GM19239 (cell line): ENCODE measurements at places on chromosomes 12 and 14.

- DNase-seq: no peak
These were observed 17.8 kb upstream of the PDE3A start for GRCh38 chr12:20350495-20350894.

- no peak for DNase-seq
These were observed 5.0 kb downstream of the TBX5 start for GRCh38 chr12:114400925-114401324.

DNA sequence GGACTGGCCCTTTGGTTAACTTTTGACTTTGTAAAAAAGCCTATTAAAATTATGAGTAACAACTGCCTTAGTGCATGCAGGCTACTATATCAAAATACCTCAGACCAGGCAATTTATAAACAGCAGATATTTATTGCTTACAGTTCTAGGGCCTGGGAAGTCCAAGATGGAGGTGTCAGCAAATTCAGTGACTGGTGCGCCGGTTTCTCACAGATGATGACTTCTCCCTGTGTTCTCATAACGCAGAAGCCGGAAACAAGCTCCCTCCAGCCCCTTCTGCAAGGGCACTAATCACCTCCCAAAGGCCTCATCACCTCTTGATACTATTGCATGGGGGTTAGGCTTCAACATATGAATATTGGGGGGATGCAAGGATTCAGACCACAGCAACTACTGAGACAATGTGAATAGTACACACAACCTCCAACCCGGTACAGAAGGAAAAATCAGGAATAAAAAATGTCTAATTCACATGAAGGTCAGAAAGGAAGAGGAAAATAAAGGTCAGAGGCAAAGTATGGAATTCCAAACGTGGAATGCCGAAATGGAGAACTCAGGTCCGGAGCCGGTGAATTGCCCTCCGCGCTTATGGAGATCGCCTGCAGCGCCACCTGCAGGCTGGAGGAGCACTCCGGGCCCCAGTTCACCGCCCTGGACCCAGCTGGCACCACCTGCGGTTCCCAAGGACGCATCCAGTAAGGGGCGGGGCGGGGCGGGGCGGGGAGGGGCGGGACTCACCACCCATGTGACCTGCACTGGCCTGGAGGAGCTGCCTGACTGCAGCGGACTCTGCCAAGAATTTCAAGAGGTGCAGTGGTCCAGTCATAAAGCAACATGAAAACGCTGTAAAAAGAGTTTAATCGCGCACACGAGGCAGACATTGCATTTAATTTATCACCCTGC, 203.4 kb downstream of the KIF26A start:
- DNase-seq: no peak

- DNase-seq: no peak
These were observed 9.6 kb downstream of the ISM2 start for GRCh38 chr14:77489041-77489440.

- DNase-seq: no peak
These were observed 277.4 kb downstream of the BCL11B start for GRCh38 chr14:98994561-98994960.

DNA sequence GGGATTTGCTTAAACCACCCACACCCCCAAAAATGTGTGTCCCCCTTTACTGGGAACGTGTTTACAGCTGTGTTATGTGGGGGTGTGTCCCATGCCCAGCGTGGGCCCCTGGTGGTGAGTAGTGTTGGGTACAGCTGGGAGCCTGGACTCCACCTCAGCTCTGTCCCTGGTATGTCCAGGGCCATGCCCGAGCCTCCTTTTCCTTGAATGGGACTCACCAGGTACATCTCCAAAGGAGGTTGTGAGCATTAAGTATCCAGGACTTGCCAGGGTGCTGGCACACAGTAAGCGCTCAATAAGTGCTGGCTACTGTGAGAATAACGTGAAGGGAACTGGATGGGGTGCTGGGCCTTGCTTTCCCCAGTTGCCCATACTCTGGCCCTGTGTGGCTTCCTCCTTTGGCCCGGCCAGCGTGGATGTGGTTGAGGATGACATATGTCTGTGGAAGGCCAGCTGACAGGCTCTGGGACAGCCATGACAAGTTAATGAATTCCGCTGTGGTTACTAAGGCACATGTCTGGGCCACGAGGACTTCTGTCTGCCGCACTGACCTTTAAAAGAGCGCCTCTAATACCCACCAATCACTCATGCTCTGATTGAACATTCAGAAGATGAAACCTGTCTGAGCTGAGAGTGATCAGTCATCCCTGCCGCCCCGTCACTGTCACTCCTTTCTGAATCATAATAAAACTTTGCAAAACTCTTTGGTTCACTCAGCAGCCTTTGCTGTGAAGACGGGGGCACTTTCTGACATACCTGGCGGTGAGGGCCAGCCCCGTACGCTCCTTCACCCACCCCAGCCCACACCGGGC, 74.7 kb downstream of the DIO3 start:
- DNase-seq: no peak

- DNase-seq: peak; percentile 87
These were observed 1.8 kb downstream of the SMIM41 start for GRCh38 chr12:52081263-52081733.

DNA sequence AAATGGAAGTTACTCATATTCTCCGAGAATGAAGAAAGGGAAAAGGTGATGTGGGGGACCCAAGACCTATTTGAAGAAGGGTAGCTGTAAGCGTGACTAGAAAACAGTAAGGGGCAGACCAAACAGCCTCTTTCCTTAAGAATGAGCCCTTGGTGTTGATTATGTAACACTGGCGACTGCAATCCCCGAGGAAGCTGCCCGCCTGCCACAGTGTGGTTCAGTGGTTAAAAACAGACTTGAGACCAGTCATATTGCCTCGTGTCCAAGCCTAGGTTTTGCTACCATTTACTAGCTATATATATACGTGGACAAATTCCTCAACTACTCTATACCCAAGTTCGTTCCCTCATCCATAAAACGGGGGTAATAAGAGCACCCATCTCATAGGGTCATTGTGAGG, 49.1 kb downstream of the SSPN start:
- no peak for DNase-seq

GRCh38 chr14:24068711-24069410, 2.5 kb upstream of the CPNE6 start:
- no peak for DNase-seq

- peak; percentile 42 for DNase-seq
These were observed 18.5 kb downstream of the PPP2R5E start for GRCh38 chr14:63524537-63525155.

- no peak for DNase-seq
These were observed 1.1 kb downstream of the IFNG start for GRCh38 chr12:68158432-68158831.

DNA sequence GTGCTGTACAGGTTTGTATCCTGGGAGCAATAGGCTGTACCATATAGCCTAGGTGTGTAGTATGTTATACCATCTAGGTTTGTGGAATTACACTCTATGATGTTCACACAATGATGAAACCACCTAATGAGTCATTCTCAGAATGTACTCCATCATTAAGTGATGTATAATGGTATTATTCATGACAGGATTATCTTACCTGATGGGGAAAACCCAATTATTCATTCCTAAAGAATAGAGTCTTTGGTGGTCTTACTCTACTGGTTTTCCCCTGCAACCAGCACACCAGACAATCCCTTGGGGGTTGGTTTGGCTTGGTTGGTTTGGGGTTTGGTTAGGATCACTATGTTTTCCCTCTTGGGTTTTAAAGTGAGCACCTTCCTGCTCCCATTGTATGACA, 12.6 kb upstream of the OR10P1 start:
- DNase-seq: no peak

DNA sequence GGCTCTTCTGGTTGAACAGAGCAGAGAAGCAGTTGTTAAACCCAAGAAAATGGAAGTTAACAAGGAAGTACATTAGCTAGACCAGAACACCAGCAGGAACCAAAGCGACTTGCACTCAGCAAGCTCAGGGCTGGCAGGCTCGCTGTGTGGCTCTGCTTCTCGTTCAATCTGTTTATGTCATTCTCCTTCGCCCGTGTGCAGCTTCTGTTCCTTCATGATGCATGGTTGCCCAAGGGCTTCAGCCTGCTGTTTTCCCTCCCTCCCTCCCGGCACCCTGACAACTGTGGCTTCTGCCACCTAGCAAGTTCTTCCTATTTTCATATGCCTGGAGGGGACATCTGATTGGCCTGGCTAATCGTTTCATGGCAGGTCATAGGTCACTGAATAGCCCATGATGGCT, 25.3 kb downstream of the PIGH start:
- DNase-seq: no peak

DNA sequence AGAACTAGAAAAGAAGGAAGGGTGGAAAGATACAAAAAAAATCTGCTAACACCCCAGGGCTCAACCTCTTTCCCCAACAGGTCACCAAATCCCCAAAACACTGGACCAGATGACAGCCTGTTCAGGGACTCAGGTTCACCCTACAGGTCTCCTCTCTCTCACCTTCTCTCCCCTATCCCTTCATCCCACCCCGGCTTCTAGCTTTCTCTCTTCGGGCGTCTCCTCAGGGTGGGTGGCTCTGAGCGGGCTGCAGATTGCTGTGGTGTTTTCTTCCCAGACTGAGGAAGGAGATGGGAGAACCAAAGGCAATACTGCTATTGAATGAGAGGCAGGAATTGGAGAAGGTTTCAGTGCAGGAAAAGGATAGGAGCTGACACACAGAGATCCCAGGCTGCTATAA, 39.3 kb downstream of the ANO2 start:
- DNase-seq: no peak

GRCh38 chr14:89325299-89325883, 91.6 kb downstream of the FOXN3 start:
- no peak for DNase-seq

GRCh38 chr12:2857021-2857431, at the start of gene TEX52:
Gene TEX52 (minus strand): TSS chr12:2857039. CDS start chr12:2857026, 13 bp downstream.
- DNase-seq: no peak

GRCh38 chr14:50520947-50521815, 11.2 kb downstream of the MAP4K5 start:
- no peak for DNase-seq

DNA sequence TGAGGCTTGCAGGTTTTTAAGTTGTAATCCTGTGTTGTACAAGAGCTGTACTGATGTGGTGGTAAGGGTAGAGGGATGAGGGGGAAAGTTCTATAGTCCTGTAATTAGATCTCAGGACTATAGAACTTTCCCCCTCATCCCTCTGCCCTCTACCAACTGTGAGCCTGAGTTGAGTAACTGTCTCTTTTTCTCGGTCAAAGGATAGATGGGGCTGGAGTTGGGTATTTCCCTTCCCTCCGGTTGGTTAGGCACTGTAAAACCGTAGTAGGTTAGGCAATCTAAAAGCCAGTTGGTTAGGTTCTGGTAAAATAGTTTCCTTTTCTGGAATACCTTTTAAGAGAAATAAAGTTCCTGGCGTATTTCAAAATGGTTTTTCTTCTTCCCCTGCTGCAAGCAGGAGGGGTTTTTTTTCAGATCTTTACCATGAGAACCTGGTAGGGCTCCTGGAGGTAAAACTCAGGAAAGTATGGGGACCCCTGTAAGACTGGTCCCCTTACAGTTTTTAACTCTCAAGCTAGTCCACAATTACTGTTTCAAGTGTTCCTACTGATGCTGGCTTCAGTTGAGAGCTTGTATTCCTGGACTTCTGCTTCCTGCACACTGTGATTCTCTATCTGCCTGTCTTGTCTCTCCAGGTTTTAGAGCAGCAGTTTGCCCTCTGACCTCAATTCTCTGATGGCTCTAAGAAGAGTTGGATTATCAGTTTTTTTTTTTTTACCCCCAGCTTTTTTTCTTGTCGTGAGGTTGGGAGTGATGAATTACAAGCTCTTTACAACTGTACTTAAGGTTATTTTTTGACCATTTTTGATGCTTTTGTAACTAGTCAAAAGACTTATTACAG, 58.7 kb downstream of the FUT8 start:
- no peak for DNase-seq

DNA sequence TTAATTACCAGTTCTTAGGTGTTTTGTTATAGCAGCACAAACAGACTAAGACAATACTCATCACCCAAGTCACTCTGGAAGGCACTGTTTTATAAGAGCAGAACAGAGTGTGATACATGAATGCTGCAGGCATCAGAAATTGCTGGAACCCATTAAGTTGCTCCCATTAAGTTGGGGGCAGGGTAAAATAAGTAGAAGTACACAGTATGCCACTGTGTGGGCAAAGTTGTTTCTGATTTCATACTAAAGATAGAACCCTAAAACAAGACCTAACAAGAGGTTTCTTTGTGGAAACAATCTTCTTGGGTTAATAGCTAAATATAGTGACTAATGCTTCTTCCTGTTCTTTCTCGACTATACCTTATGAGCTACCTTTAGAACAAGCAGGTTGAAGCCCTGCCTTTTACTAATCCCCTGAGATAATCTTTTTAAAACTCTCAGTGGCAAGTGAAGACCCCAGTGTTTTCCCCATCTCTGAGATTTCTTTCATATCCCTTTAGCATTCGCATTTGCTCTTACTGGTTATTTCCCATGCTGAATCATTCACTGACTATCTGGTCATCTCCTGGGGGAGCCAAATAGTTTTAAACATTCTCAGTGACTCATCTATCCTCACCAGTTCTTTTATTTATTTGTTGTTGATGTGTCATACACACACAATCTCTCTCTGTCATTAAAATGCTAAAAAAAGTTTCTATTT, 52.3 kb downstream of the SOCS2 start:
- DNase-seq: no peak

DNA sequence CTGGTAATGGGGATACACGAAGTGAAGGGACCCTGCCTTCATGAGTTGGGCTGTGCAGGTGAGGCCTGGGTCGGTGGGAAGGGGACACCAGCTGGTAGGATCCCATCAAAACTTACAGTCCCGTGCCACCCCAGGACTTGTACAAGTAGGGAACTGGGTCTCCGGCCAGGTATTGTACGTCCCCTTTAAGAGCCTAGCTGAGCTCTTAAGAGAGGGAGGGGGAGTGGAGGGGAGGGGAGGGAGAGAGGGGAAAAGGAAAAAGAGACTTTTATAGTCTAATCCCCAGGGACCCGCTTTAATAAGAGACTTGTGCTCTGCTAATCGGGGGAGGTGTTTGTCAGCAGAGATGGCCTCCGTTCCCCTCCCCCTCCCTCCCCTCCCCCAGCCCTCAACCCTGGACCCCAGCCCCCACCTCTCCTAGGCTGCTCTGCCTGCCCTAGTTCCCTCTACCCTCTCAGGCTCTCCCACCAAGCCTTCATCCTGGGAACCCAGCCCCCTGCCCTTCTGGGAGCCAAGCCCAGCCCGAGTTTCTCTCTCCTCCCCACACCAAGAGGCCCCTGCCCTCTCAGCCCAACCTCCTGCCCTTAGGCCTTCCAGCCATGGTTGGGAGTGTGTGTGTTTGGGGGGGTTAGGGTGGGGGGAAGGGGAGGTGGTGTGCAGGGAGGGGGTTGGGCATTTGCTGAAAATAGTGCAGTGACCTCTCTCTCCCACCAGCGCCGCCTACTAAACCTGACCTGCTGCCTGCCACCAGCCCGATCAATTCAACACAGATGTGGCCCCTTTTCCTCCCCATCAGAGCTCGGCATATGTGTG, 2.6 kb downstream of the GDF11 start:
- DNase-seq: no peak

DNA sequence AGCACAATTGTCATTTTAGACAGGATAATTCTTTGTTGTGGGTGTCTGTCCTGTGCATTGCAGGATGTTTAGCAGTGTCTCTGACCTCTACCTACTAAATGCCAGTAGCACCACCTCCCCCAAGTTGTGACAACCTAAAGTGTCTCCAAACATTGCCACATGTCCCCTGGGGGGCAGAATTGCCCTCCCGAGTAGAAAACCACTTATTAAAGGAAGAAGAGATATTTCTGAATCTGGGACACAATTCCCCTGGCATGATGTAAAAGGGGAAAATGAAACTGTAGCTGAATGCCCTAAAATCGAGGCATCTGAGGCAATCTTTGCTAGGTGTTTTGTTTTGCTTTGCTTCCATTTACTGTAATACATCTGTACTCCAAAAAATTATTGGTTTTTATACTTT, 116.8 kb upstream of the NAP1L1 start:
- no peak for DNase-seq
